Putamen (tissue), 1 donor: ENCODE measurements at places on chromosomes 13 and 19.

GRCh38 chr19:45403781-45404556, 900 bp downstream of the PPP1R13L start:
- DNase-seq: no peak

- DNase-seq: peak; percentile 40
These were observed 5.3 kb upstream of the PROZ start for GRCh38 chr13:113152984-113153809.

GRCh38 chr19:2800506-2800905, 15.2 kb downstream of the THOP1 start:
- no peak for DNase-seq

GRCh38 chr13:45851171-45851921, at the start of gene SIAH3:
SIAH3 (minus strand) TSS chr13:45851753; CDS start chr13:45851629, 124 bp downstream.
- DNase-seq: peak; percentile 66

GRCh38 chr13:47934371-47934770, 66.7 kb downstream of the SUCLA2 start:
- no peak for DNase-seq

GRCh38 chr19:35066691-35067563, 25.4 kb downstream of the HPN start:
- DNase-seq: peak; percentile 79
